ENCODE measurements at places on chromosomes 3 and 15.

GRCh38 chr3:159948429-159949144, 40.0 kb upstream of the IL12A start:
- no peak for DNase-seq

DNA sequence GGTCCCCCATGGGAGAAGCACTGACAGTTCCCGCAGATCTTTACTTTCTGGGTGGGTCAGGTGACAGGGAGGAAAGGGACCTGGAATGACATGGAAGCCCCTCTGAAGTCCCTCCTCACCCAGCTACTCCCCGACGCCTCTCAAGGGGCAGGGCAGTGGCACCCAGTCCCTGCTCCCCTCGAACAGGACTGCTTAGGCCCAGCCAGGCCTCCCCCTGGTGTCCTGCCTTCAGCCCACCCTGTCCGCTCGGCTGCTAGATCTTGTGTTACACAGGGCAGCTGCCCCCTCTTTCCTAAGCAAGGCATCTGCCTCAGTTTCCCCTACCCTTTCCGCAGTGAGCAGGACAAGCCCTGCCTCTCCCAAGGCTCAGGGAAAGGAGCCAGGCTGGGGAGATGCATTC, 226.5 kb downstream of the XXYLT1 start:
- DNase-seq, result no peak

GRCh38 chr3:20121088-20121487, 64.9 kb downstream of the SGO1 start:
- DNase-seq, result no peak

DNA sequence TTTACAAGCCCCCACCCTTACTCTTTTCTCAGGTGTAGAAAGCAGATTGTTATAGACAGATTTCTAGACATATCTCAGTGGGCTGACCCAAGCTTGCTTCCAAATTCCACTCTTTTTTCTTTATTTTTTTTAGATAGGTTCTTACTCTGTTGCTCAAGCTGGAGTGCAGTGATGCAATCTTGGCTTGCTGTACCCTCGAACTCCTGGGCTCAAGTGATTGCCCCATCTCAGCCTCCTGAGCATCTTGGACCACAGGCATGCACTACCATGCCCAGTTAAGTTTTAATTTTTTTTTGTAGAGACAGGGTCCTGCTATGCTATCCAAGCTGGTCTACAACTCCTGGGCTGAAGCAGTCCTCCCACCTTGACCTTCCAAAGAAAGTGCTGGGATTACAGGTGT, 53.5 kb upstream of the ADAMTS9 start:
- DNase-seq, result no peak

DNA sequence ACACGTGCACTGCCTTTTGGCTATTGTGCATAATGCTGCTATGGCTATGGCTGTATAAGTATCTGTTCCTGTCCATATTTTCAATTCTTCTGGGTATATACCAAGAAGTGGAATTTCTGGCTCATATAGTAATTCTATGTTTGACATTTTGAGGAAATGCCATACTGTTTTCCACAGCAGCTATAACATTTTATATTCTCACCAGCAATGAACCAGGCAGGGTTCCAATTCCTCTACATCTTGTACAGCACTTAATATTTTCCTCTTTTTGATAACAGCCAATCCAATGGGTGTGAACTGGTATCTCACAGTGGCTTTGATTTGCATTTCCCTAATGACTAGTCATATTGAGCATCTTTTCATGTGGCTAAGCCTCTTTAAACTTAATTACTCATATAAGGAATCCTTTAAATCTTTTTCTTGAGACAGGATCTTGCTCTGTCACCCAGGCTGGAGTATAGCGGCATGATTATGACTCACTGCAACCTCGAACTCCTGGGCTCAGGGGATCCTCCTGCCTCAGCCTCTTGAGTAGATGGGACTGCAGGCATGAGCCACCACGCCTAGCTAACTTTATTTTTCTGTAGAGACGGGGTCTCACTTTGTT, 38.1 kb upstream of the IGDCC4 start:
- no peak for DNase-seq

GRCh38 chr3:122793568-122794416, at the start of gene HSPBAP1:
Gene HSPBAP1, minus strand, starts transcription at chr3:122793831. Its CDS starts 151 bp downstream, at chr3:122793680.
- peak; percentile 87 for DNase-seq

GRCh38 chr3:122074621-122075265, 19.6 kb downstream of the CD86 start:
- DNase-seq, result no peak

DNA sequence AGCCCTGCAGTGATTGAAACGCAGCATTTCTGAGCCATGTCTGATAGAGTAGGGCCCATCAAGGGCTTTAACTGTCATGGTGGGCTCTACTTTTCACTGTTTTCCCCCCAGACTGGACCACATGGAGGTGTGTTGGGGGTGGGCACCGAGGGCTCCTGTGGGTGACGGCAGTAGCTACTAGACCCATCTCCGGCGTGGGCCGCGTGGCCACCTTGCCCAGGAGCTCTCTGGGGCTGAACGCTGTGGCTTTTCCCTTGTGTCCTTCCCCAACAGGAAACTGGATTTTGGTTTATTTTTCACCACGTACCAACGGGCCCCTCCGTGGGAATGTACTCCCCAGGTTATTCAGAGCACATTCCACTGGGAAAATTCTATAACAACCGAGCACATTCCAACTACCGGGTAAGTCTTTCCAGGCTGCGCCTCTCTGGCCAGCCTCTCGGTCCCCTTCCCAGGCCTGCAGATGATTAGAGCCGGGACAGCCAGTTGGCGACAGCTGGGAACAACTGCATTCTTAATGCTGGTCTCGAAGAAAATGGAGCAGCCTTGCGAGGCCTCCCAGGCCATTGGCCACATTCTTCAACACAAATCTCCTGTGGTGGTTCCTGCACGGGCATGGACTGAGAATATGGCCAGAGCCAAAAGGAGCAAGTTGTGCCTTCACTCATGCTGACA, 67.7 kb downstream of the MESD start:
- DNase-seq, result no peak

DNA sequence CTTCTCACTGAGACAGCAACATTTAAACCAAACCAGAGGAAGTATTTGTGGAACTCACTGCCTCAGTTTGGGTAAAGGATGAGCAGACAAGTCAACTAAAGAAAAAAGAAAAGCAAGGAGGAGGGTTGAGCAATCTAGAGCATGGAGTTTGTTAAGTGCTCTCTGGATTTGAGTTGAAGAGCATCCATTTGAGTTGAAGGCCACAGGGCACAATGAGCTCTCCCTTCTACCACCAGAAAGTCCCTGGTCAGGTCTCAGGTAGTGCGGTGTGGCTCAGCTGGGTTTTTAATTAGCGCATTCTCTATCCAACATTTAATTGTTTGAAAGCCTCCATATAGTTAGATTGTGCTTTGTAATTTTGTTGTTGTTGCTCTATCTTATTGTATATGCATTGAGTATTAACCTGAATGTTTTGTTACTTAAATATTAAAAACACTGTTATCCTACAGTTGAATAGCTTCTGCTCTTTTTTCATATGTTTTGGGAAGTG, 23.3 kb downstream of the CLDN18 start:
- no peak for DNase-seq

GRCh38 chr3:46541835-46542234, 24.3 kb downstream of the LRRC2 start:
- no peak for DNase-seq

GRCh38 chr15:40047415-40048210, 8.6 kb upstream of the SRP14 start:
- DNase-seq, result no peak

DNA sequence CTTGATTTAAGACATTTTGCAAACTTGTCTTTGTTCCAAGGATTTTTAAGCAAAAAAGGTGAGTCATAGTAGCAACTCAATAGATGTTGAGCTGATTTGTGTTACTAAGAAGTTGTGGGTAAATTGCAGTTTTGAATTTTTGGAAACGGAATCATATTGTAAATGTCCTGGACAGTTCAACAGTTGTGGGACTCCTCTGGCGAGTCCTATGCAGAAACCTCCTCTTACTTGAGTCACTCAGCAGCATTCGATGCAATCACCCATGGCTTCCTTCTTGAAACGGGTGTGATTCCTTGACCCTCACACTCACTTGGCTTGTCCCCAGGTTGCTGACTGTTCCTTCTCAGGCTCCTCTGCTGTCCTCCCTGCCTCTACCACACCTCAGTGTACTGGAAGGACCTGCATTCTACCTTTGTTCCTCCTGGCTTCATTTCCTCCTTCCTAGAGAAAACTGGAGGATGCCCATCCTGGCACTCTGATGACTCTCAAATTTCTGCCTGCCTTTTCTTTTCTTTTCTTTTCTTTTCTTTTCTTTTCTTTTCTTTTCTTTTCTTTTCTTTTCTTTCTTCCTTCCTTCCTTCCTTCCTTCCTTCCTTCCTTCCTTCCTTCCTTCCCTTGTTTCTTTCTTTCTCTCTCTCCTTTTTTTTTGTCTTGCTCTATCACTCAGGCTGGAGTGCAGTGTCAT, 52.8 kb upstream of the DGKG start:
- DNase-seq, result no peak

DNA sequence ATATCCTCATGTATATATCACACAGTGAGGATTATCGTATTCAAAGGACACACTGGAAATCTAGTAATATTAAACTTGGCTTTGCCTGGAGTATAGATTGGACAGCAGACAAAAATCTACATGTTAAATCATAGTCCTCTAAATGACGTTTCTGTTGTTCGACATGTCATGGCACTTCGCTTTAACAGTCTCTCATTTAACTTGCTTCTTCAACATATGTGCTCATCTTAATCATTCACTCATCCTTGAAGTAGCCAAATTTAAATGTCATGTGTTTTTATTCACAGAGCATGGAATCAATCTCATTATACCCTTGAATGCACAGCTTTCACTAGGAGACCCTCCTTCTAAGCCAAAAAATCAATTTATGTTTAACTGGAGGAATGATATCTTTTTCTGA, 417.0 kb upstream of the CNTN6 start:
- DNase-seq, result no peak

DNA sequence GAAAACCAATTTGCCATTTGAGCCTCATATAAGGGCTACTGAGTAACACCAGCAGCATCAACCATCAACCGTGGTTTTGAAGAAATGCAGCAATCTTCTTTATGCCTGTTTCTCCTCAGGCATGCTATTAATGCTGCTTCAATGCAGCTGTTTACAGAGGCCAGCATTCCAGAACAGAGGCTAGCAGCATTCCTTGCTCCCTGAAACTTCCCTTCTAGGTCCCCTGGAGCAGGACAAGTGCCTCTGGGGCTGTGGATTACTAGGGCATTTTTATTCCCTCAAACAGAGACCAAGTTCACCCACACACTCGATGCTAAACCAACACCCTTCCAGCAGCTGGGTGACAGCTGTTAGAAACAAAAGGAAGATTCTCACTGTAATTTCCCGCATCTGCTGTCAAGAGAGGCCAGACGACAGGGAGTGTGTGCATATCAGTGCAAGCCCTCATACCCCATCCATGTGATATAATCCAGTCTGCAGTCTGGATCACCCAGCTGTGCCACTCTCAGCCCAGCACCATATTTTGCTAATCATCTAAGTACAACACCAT, 57.5 kb downstream of the HOMER2 start:
- peak; percentile 35 for DNase-seq

- no peak for DNase-seq
These were observed 366.3 kb downstream of the FEZF2 start for GRCh38 chr3:62007036-62007435.

- DNase-seq, result peak; percentile 97
These were observed 16.8 kb upstream of the MCCC1 start for GRCh38 chr3:183116025-183116614.

DNA sequence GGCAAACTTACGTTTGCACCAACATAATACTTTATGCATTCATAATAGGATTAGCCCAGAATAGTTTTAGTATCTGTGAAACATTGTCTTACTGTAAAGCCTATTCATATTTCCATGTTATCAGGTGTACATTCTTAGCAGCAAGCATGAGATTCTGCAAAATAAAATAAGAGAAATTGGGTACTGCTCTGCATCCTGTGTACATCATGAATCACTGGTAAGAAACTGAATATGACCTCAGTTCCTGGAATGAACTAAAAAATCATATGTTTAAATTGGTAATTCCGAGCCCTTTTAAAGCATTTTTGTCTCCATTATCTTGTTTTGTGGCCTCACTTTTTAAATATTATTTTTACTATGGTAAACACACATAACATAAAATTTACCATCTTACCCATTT, 605.1 kb downstream of the ROBO1 start:
- no peak for DNase-seq

- no peak for DNase-seq
These were observed 51.5 kb upstream of the CHST2 start for GRCh38 chr3:143068059-143068458.

DNA sequence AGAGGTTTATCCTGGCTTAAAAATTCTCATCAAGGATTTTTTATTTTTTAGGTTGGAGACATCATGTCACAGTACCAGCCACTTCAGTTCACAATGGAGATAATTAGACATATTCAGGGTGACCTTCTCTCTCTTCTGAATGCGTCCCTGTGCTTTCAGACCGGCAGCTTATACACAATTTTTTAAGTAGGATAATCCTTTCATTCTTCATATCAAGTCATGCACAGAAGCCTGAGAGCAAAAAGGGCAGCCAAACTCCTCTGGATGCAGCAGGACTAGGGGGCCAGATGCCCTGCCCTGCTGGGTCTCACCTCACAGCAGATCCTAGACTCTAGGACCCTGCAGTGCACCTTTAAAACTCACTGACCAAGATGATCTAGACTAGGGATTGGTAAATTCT, 210.4 kb downstream of the ERC2 start:
- no peak for DNase-seq

- DNase-seq, result no peak
These were observed 329.8 kb upstream of the FRG2C start for GRCh38 chr3:75334299-75334698.

GRCh38 chr3:48129921-48130320, 58.3 kb downstream of the CDC25A start:
- DNase-seq, result no peak

DNA sequence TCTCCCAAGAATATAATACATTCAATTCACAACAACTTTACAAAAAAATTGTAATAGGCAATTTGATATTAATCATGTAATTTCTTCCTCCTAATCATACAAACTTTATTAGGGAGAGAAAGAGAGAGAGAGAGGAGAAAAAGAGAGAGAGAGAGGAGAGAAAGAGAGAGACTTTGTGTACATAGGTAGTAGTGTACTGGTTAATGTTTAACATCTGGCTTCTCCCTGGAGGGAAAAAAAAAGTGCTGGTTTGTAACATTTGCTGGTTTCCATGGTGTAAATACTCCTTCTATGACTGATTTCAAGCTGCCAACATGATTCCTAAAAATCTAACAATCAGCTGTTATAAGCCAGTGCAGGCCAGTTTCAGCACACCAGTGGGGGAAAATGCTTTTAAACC, 98.0 kb upstream of the ARHGEF26 start:
- DNase-seq, result no peak

DNA sequence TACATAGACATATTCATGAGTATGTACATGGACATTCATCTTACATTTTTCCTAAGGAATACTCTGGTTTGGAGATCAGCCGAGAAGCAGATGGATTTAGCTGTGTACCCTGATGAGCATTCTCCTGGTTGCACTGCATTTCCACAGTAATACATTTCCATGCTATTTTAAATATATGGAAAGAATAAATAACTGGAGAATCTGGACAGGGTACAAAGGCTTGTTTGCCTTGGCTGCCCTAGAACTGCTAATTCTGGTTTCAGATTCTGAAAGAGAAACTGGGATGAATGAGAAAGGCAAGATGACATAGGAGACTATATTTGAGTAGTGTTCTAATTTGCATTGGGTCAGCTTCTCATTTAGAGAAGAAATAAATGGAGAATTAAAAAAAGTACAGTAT, 190.8 kb upstream of the FAM3D start:
- no peak for DNase-seq

All from iPS-NIHi11 (cell line).